ENCODE measurements at places on chromosomes 11 and 22. TPM values are rescaled to one million over a fixed set of nuclear protein-coding genes. Genes with fewer than 3 reads are reported as not detected.
A peak's percentile ranks its signal among the peaks of the same experiment; 100 is the strongest.

DNA sequence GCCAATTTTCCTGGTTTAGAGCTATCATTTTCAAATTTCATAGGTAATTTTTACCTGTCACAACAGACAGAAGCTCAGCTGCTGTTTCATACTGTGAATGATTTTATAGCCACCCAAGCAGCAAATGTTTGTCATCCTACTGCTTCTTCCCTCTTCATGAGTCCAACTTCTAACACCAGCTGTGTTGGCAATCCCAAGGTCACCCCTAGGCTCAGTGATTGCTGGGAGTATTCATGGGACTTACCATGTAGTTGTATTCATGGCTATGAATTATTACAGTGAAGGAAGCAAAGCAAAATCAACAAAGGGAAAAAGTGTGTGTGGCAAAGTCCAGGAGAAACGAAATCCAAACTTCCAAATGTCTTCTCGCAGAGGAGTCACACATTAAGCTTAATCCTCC is 28.5 kb downstream of the CUL5 start:
- no peak for DNase-seq

- no peak for DNase-seq
Measured at GRCh38 chr11:101835506-101836063, 79.2 kb upstream of the CEP126 start.

PRSS23 gene
- 14.5 TPM for total RNA-seq

FJX1 gene
- total RNA-seq, result 19.8 TPM

GDPD4 gene
- not detected for total RNA-seq

OR8G5 gene
- not detected for total RNA-seq

DNA sequence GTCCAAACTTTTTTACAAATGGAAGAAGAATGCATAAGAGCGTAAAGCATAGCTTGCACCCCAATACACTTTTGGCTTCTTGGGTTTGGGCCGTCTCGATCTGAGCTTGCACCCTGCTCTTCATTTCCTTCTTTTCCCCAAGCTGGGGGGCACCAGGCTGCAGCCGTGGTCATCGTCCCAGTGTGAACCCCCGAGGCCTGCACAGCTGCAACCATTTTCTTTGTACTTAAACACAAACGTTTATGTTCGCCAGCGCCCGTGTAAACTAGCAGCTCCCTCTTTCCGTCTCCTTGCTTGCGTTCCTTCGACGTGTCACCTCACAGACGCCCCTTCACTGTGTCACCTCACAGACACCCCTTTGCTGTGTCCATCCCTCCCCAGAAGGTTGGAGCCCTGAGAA is 10.1 kb downstream of the KRTAP5-5 start:
- DNase-seq, result no peak

AIFM3 gene
- total RNA-seq, result 3.1 TPM

GRCh38 chr11:99988471-99988837 is 698.6 kb upstream of the ARHGAP42 start:
- DNase-seq, result no peak

- DNase-seq, result peak; percentile 15
Measured at GRCh38 chr11:19988598-19988997, 171.7 kb downstream of the DBX1 start.

- no peak for DNase-seq
Measured at GRCh38 chr11:80819271-80819670, 1378.4 kb upstream of the TENM4 start.

LDHAL6A gene
- total RNA-seq, result not detected

DNA sequence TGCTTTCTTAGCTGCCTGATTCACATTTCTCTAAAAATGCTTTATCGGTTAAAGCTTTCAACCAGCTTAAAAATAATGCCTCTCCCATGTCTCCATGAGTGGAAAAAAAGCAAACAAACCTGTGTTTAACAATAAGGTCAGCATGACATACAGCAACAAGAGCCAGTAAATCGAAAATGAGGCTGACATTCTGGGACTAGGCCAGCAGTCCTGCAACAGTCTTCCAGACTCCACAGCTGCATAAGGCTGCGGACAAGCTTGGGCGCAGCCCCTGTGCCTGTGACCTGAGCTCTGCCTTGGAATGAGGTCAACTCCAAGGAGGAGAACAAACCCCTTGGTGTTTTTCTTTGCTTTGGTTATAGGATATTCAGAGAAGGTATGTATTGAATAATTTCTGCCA is 95.5 kb downstream of the PGR start:
- no peak for DNase-seq

C22orf31 gene
- not detected for total RNA-seq

PIWIL4 gene
- 7.7 TPM for total RNA-seq

KRTAP5-10 gene
- total RNA-seq, result not detected

MUC2 gene
- not detected for total RNA-seq

SERHL2 gene
- total RNA-seq, result 0.45 TPM

- DNase-seq, result no peak
Measured at GRCh38 chr11:111510311-111510710, 1.9 kb downstream of the BTG4 start.

- no peak for DNase-seq
Measured at GRCh38 chr11:17273668-17274282, 2.8 kb upstream of the NUCB2 start.

TSGA10IP gene
- not detected for total RNA-seq

DNA sequence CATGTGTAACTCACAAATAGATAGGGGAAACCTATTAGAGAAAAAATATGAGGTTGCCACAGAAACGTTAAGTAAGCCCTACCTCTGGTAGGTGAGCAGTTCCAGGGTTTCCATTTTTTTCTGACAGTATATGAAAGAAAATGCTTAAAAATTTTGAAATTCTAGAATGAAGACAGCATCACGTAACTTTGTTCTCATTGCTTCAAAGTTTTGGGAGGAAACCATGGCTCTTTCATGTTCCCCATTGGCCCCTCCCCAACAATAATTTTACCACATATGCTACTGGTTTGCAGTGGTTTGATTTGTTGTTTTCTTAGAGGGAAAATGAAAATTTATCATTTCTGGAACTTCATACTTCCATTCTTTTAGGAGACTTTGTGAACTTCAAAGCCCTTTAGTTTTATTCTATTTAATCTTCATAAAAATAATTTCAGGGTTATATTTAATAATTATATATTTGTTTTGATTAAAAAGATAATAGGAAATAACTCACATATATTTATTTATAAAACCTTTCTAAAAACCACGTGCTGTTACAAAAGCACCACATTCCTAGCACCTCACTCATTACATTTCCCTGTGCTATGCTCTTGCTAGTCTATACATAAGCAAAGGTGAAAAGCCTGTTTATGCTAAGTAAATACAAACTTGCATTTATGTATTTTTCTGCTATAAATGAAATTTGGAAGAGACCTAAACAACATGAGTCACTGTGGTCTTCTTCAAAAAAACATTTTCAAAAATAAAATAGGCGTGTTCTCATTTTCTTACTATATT is 113.4 kb downstream of the CASP12 start:
- DNase-seq, result no peak

GRCh38 chr11:65771589-65772112 is 9.1 kb downstream of the AP5B1 start:
- DNase-seq, result no peak

KDM4E gene
- total RNA-seq, result not detected

DNA sequence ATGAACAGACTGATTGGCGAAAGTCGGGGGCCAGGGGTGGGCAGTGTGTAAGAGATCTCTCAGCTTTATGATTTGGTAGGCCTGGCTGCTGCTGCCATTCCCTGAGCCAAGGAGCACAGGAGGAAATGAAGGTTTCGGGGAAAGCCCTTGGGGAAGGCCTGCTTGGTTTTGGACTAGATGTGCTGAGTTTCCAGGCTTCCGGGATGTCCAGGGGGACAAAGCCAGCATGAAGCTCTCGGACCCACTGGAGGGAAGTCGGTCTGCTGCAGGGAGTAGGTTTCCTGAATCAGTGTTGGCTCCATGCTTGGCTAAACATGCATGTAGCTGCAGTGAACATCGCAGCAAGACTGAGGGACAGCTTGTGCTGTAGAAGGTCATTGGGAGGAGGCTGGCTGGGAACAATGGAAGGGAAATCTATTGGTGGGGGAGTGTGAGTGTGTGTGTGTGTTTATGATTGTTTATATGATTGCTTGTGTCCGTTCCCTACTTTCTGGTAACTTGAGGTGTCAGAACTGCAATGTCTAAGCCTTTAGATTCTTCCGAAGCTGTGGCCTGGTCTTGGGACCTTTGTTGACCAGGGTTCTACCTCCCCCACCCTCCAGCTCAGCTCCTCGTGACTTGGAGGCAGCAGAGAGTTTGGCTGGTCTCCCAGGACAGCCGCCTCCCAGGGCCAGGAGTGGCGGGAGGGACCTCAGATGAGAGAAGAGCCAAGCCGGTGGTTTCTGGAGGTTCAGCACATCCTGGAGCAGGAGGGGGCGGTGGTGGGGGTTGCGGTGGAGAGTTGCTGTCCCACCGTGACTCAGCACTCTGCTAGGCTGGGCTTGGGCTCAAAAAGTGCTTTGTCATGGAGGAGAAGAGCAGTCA is 4.0 kb upstream of the FTH1 start:
- peak; percentile 97 for DNase-seq
